ENCODE measurements at places on chromosomes 2 and 18.

DNA sequence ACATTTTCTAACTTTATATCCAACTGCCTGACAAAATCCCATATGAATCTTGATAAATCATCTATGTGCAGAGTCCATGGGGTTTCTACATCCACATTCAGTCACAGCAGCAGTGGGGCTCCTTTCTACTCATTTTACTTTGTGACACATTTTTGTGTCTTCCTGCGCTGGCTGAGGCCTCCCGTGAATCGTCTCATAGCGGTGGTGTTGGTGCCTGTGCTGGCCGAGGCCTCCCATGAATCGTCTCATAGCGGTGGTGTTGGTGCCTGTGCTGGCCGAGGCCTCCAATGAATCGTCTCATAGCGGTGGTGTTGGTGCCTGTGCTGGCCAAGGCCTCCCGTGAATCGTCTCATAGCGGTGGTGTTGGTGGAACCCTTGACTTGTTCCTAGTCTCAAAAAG, 17.0 kb downstream of the SNED1 start:
- DNase-seq = no peak

DNA sequence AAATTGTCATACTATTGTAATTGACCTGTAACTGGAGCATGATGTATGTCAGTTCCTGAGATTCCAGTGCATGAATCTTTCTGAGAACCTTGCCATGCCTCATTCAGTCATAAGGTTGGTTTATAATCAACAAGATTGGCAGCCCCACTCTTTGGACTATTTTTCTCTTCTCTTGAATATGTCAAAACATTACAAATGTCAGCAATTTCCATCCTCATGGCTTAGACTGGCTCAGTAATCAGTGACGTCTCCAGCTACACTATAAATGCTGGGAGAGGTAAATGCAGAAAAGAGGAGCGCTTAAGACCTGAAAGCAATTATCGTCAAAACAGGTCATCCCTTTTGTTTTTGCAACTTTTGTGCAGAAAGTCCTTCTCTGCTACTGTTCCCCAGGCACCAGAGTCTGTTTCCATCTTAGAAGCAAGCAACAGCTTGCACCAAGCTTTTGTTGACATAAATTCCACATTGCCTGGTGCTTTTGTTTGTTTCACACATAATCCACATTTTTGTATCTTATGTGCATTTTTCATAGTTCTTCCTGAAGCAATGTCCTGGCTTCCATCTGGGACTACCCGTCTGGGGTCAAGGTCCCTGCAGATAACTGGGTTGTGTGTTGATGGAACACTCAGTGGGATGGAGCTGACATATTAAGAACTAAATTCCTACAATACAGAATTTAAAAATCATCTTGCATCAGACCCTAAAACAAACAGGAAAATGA, 149.8 kb downstream of the OSR1 start:
- DNase-seq = no peak

- DNase-seq = no peak
Measured at GRCh38 chr2:189536830-189537229, 43.8 kb downstream of the SLC40A1 start.

- DNase-seq = no peak
Measured at GRCh38 chr2:98382086-98382485, 35.8 kb downstream of the CNGA3 start.

DNA sequence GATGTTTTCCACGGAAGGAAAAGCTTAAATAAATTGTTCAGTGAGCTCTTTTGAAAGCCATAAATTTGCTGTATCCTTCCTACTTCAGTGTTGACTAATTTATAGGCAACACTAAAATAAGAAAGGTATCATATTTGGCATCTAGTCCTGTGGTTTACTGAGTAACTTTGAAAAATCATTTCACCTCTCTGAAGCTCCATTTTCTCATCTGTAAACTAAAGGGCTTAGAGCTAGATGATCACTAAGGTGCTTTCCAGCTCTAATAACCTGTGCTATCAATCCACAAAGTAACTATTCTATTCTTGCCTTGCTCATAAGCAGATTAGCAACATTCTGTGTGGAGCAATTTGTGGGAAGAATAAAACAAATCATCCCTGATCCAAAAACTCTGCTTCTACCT, 3.6 kb upstream of the MYOM1 start:
- no peak for DNase-seq

GRCh38 chr2:9231291-9232165, 24.9 kb downstream of the ASAP2 start:
- DNase-seq = no peak

- no peak for DNase-seq
Measured at GRCh38 chr2:186407611-186408010, 78.4 kb upstream of the ZC3H15 start.

GRCh38 chr2:167862782-167863181, 384.6 kb downstream of the STK39 start:
- DNase-seq = peak; percentile 26

- no peak for DNase-seq
Measured at GRCh38 chr2:234368861-234369261, 128.0 kb downstream of the ARL4C start.

GRCh38 chr2:64491426-64491825, 32.7 kb upstream of the AFTPH start:
- DNase-seq = peak; percentile 9

DNA sequence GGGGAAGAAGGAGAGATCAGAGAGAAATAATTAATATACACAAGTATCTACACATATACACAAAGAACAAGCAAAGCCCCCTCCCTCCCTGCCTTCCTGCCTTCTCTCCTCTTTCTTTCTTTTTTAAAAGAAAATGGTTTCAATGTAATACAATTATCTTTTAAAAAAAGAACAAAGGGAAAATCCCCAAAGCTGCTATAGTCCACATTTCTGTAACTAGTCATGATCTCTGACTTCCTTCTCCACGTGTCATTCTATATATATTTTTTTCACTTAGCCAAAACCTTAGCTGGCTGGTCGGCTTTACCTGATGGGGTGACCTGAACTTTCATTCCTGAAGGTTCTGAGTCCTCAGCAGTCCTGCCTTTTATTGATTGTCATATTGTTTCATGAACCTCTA, 44.3 kb downstream of the MAP3K20 start:
- no peak for DNase-seq

DNA sequence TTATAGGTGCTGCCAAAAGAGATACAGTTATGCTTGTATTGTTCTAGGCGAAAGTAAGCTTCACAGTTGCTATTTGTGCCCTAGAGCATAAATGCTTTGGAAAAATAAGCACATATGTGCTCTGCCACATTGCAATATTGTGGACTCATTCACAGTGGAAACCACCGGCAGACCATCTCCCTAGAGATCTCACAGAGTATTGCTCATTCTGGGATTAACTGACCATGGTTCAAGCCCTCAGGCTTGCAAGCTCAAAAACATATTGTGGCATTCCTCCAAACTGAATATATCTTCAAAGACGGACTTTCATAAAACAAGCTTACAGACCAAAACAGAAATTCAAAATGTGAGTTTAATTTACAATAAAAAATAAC, 158.2 kb upstream of the CCDC150 start:
- peak; percentile 80 for DNase-seq

DNA sequence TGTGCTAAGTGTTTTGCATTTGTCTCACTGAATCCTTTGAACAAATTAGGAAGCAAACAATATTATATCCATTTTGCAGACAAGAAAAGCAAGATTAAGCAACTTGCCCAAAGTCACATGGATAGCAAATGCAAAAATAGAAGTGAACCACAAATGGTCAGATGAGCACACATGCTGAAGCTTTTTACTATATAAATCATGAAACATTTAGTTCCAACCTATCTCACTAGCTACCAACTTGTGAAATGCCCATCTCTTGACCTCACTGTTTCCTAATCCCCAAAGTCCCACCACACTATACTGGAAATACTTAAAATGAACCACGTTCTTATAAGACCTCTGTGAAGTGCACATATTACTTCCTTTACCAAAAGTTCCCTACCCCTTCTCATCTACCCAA, 380.5 kb downstream of the ERBB4 start:
- DNase-seq = no peak

DNA sequence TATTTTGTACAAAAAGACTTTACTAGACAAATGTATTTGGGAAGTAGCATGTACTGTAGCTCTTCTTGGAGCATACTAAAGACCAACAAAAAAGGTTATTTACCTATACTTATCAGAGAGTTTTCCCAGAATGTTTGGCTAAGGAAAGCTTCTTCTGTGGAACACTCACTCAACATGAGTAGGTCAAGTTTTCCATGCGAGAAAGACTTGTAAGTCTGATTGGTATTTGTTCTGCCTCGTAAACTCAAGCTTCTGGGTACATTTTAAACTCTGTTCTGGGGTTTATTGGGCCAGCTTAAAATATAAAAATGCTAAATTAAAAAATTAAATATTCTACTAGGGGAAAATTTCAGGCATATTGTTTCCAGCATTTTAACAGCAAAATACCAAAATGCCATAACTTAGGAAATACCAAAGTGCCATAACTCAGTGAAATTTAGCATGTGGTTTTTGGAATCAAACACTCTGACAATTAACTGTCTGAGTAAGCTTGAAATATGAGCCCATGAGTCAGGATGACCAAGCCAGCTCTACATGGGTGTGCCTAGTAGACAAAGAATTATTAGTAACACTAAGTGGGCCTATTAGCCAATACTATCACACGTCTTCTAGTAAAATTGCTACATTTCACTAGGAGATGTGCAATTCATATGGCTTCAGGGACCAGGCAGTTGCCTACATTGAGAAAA, 47.3 kb upstream of the SERPINE2 start:
- peak; percentile 90 for DNase-seq

DNA sequence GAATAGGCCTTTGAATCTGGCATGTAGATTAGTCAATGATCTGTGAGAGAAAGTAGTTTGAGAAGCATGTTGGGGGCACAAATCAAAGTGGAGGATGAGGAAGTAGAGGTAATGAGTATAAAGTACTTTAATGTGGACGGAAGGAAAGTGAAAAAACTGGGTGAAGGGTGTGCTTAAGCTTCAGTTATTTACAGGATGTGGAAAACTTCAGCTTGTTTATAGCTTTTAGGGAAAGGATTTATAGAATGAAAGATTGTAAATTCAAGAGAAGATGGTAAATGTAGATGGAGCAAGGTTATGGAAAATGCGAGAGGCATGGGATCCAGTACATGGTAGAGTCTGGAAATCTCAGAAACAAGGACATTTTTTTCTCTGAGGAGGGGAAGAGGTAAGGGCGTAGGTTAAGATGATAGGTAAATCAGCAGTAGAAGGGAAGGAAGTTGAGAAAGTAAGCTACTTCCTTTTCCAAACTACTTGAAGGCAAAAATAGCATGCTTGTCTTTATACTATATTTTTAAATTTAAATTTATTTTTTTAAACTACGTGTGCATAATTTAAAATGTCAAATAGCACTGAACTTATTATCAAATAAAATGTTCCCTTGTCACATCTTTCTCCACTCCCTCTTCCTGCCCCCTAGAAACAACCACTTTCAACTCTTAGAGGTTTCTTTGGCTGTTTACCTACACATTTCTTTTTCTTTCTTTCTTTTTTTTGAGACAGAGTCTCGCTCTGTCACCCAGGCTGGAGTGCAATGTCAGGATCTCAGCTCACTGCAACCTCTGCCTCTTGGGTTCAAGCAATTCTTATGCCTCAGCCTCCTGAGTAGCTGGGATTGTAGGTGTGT, 8.5 kb downstream of the FAM117B start:
- no peak for DNase-seq

DNA sequence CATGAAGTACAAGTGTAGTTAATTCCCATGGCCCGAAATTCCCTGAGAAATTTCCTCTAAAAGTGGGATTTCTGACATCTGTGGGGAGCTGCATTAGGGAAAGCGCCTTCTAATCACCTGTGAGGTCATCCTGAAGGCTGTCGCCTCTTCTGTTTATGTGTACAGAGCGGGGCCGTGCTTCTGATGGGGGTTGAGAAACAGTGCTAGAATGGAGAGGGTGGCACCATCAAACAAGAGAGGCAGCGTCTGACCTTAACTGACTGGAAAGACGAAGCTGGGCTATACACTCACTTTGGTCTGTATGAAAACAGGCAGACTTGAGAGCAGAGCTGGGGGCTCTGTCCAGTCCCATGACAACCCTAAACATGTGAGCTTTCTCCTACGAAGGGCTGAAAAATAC, 44.2 kb upstream of the DNMT3A start:
- DNase-seq = no peak

DNA sequence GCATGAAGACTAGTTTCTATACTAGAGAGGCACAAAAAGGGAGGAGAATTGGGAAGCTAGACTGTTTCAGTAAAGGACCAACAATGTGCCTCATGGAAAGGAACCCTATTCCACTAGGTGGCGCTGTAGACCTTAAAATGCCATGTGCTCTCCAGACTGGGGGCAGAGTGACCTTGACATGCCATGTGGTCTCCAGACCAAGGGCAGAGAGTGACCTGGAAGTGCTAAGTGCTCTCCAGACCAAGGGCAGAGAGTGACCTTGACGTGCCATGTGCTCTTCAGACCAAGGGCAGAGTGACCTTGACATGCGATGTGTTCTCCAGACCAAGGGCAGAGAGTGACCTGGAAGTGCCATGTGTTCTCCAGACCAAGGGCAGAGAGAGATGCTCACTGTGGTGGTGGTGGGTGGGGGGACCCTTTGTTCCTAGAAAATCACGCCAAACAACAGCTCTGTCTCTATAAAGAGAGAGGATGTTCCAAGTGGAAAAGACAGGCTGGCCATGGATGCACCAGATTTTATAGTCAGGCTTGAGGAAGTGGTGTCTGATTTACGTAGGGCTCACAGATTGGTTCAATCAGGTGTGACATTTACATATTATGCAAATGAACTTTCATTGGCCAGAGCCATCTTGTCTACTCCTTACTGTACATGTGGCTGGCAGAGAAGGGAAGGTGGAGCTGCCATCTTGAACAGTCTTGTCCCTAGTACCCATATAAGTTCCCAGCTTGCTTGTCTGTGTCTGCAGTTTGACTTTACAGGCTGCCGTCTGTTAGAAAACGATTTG, 344.0 kb upstream of the DDX18 start:
- DNase-seq = no peak

DNA sequence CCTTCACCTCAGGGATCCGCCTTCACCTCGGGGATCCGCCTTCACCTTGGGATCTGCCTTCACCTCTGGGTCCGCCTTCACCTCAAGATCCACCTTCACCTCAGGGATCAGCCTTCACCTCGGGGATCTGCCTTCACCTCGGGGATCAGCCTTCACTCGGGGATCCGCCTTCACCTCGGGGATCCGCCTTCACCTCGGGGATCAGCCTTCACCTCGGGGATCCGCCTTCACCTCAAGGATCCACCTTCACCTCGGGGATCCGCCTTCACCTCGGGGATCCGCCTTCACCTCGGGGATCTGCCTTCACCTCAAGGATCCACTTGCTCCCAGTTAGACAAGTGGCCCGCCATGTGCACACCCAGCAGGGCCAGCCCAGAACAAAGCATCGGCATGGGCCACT, 7.3 kb downstream of the KIF1A start:
- no peak for DNase-seq

GRCh38 chr2:32847734-32848133, 99.0 kb upstream of the LTBP1 start:
- DNase-seq = no peak

DNA sequence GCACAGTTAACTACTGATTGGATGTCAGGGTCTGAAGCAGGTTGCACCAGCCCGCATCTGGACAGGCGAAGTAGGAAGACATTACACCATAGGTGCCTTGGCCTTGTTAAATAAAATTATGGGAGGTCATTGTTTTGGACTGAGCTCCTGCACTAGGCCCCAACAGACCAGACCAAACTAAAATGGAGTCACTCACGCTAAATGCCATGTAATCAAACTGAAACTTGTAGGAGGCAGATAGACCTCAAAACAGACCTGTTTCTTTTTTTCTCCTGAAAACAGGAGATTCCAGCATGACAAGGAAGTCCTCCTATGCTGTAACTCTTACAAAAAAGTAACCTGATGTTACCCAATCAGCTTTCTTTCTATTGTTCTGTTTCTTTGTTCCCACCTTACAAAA, 15.5 kb upstream of the NFU1 start:
- DNase-seq = no peak
